ENCODE measurements at places on chromosomes 2 and 18.
A peak's percentile ranks its signal among the peaks of the same experiment; 100 is the strongest.

DNA sequence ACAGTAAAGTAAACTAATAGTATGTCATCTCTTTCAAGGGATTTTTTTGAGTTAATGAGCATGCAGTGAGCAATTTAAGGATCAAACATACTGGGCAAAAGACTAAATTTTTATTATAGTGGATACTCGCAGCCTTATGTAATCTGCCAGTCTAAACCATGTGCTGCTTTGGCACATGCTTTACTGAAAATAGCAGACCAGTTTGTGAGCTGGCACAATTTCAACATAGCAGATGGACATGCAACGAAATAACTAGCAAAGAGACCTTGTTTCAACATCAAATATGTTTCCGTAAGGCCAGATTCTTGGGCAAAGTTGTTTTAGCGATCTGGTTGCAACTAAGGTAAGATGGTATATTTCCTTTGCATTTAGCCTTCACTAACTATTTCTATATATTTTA lies 807.3 kb downstream of the NR4A2 start:
- DNase-seq: no peak

- no peak for DNase-seq
Observed at GRCh38 chr2:234203135-234203984, 152.9 kb downstream of the SPP2 start.

DNA sequence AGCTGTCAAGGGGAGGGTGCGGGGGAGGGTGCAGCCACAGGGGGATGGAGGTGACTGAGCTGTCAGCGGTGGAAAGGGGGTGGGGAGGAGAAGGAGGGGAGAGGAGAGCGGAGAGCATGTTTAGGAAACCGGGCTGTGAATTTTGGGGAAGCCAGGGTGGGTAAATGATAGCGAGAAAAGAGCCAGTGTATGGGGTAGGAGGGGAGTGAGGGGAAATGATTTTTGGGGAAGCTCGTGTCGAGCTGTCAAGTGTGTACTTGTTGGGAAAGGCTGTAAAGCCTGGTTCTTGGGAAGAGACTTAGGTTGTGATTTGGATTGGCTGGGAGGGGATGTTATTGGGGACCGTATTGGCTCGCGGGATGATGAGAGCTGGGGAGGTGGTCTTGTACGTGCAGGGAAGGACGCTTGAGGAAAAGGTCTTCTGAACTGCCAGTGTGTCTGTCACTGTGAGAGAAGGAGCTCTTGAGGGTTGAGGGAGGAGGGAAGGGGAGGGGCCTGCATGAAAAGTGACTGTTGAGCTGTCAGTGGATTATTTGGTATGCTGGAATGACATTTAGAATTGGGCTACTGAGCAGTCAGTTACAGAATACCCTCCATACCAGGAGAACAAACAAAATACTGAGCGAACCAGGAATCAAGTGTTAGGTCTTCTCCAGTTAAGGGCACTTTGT lies 1.0 kb downstream of the UBR3 start:
- peak; percentile 64 for DNase-seq

- peak; percentile 20 for DNase-seq
Observed at GRCh38 chr18:12376034-12376753, 833 bp downstream of the AFG3L2 start.

DNA sequence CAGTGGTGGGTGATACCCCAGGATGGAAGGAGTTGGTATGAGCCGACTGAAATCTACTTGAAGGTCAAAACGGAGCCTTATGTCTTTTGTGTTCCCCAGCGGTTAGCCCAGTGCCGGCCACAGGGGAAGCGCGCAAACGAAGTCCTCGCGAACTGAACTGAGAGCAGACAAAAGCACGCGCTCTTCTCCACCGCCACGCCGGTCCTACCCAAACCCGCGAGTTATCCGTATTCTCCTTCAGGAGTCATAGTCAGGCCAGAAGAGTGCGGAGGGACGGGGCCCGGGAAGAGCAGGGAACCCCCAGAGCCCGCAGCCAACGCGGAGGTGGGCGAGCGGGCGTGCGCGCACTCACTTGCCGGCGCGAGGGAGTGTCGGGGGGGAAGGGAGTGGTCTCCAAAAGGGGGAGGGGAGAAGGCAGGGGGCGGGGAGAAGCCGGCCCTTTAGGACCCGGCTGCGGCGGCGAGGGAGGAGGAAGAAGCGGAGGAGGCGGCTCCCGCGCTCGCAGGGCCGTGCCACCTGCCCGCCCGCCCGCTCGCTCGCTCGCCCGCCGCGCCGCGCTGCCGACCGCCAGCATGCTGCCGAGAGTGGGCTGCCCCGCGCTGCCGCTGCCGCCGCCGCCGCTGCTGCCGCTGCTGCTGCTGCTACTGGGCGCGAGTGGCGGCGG lies at the start of gene IGFBP2:
TSS of gene IGFBP2 (plus strand) at position 469 of the 664 bp plus-strand sequence. CDS start at position 573, 104 bp downstream.
- no peak for DNase-seq

DNA sequence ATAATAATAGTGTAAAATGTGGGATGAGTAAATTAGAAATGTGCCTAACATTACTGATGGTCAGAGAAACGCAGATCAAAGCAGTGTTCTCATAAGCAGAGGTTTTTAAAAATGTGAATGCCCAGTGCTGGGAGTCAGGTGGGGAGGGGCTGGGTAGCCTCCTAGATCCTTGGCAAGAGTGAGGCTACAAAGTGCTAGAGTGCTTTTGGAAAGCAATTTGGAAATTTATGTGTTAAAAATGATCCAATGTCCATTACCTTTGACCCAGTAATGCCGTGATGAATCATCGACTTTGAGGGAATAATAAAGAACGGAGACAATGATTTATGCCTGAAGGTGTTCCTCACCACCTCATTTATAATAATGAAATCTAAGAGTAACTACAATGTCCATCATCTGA lies 44.9 kb upstream of the TWIST2 start:
- DNase-seq: no peak

- no peak for DNase-seq
Observed at GRCh38 chr2:239775623-239776435, 249.3 kb downstream of the NDUFA10 start.

DNA sequence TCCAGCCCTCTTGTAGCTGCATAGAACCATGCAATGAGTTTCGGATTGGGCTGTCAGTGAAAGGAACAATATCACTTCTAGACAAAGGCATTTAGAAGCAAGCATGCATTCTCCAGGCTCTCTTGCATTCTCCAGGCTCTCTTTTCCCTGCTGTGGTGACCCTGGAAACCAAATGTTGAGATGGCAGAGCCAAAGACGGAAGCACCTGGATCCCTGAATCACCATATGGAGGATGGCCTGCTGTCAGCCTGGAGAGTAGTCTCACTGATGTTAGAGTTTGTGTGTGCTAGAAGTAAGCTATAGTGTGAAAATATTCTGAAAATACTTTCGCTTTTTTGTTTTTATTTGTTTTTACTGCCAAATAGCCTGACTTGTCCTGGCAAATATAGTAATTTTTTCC lies 203.9 kb downstream of the C1D start:
- DNase-seq: no peak

- no peak for DNase-seq
Observed at GRCh38 chr2:185142677-185143076, 544.3 kb downstream of the ZNF804A start.

DNA sequence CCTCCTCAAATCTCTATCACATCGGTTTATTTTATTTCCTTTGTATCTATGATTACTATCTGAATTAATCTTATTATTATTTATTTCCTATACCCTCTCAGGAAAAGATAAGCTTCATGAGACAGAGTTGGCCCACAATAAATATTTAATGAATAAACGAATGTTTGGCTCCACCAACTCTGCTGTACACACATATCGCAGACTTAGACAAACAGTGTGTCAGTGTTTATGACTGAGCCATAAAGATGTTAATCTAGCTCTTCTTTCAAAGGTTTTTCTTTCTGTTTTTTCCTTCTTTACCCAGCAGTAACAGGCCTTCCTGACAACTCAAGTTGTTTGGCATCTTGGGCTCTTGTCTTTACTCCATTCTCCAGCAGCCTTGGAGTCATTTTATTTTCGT lies 329.5 kb downstream of the CDH2 start:
- no peak for DNase-seq

GRCh38 chr18:5630057-5630899 lies 86.5 kb upstream of the EPB41L3 start:
- DNase-seq: peak; percentile 49

DNA sequence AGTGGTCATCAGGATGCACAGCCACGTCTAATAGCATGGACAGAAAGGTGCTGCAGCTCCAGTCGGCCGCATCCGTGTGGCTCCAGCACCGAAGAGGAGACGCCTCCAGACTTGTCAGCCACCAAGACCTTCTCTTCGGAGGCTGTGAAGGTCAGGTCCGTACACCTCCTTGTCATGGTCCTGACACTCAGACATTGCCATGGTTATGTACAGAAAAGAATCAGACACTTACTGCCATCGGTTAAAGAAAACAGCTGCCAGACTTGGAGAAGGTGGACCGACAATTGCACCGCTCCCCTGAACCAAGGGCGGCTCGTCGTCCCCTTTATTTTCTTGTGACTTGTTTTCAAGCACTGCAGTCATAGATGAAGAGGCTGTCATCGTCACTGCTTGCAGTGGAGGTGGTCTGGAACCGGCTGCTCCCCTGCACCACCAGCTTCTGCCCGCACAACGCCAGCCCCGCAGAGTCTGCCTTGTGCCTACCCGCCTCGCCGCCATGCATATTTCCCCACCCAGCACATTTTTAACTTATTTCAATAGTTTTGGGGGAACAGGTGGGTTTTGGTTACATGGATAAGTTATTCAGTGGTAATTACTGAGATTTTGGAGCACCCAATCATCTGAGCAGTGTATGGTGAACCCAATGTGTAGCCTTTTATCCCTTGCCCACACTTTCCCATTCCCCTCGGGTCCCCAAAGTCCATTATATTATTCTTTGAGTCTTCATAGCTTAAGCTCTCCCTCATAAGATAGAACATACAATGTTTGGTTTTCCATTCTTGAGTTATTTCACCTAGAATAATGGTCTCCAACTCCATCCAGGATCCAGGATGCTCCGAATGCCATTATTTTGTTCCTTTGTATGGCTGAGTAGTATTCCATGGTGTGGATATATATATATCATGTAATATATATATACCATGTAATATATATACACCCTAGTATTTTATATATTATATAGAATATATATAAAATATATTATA lies 18.1 kb downstream of the FBXO48 start:
- DNase-seq: peak; percentile 38

GRCh38 chr2:46847185-46847710 lies 68.4 kb downstream of the MCFD2 start:
- no peak for DNase-seq

DNA sequence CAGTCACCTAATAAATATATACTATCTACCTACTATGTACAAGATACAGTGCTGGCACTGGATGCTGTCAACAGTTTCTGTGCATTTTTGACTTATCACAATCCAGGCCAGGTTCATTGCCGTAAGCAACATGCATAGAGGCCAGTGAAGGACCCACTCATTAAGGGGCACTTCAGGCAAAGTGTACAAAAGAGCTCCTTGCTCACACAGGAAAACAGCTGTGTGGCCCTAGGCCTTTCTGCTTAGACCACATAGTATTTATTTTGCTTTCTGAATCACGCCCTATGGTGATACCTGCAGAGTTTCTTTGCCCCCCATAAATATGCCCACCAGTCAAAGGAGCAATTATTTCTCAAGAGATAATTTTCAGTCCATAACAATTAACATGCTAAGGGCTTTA lies 39.6 kb upstream of the STAT4 start:
- no peak for DNase-seq

DNA sequence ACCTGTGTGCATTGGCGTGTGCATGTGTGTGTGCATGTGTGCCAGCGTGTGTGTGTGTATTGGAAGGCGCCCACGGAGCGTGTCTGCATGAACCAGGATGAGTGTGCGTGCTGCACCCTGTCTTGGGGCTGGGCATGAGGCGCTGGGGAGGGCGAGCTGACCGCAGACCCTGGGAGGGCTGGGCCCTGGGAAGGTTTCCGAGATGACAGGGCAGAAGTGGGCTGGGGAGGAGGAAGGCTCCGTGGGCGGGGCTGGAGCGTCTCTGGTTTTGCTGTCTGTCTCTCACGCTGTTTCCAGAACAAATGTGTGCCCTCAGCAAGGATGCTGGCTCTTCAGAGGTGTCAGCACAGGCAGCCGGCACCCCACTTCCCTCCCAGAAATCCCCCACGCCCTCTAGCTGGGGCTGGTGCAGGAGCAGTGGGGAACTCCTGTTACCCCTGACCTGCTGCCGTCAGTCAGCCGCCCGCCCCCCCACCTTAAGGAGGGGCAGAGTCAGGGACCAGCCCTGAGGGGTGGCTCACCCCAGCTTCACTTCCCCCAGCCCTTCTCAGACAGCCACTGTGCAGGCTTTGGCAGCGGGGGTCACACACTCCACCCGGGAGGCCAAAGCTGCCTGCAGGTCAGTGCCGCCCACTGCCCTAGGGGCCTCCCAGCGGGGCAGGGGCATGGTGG lies at the start of gene GPR35:
TSS of gene GPR35 (plus strand) at position 531 of the 672 bp plus-strand sequence. CDS start 4,473 bp downstream, outside the sequence.
- DNase-seq: peak; percentile 87

DNA sequence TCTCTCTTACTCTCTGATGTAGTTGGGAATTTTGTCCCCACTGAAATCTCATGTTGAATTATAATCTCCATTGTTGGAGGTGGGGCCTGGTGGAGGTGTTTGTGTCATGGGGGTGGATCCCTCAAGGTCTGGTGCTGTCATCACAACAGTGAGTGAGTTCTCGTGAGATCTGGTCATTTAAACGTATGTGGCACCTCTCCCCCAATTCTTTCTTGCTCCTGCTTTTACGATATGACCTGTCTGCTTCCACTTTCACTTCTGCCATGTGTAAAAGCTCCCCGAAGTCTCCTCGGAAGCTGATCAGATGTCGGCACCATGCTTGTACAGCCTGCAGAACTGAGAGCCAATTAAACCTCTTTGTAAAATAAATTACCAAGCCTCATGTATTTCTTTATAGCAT lies 337.8 kb upstream of the CDH2 start:
- DNase-seq: no peak

- no peak for DNase-seq
Observed at GRCh38 chr2:215702116-215702902, 266.4 kb upstream of the FN1 start.

DNA sequence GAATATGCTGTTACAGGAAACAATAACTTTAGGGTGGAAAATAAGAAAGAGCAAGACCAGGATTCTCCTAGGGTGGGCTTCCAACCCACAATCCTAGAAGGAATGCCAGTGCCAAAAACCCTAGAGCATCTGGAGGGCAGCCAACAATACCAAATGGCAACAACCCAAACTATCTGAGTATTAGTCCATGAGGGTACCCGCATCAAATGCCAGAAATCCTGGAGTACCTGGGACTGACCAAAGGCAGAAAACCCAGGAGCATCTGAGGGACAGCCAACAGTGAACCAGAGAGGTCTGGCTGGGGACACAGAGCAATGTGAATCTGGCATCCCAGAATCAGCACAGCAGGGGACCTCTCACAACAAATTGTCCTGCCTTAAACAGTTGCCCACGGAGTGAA lies 126.3 kb downstream of the SCG2 start:
- DNase-seq: no peak

DNA sequence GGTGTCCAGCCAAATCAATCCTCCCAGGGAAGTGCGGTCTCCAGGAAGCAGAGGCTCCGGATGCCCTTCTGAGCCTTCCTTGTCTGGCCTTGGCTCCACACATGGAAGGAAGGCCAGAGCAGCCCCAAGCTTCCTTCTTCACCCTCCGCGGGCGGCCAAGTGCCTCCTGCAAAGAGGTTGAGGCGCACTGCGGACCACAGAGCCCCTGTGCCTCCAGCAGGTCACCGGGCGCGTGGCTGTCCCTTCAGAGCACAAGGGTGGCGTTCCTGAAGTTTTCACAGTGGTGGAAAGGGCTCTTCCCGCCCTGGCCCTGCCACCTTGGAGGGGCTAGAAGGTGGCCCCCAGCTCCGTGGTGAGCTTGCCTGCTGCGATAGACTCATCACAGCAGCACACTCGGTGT lies 175.9 kb upstream of the RAB12 start:
- no peak for DNase-seq

- no peak for DNase-seq
Observed at GRCh38 chr2:72843301-72843700, 17.5 kb upstream of the EXOC6B start.

- DNase-seq: no peak
Observed at GRCh38 chr2:185676316-185676715, 62.3 kb upstream of the FSIP2 start.

GRCh38 chr2:116467243-116467642 lies 1347.2 kb upstream of the DDX18 start:
- DNase-seq: no peak
